ENCODE measurements at places on chromosomes 16 and 17.

DNA sequence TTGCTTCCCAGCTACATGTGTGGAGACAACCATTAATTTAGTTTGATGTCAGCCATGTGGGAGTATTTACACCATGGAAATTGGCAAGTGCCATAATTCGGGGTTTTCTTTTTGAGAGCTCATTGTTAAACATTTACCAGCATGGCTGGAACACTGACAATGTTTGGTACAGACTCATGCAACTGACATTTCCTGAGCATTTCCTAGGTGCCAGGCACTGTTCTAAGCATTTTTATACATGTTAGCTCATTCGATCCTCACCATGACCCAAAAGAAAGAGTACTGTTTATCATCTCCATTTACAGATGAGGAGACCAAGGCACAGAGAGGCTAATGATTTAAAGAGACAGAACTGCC is 86.9 kb downstream of the FOXL1 start:
- no peak for DNase-seq

DNA sequence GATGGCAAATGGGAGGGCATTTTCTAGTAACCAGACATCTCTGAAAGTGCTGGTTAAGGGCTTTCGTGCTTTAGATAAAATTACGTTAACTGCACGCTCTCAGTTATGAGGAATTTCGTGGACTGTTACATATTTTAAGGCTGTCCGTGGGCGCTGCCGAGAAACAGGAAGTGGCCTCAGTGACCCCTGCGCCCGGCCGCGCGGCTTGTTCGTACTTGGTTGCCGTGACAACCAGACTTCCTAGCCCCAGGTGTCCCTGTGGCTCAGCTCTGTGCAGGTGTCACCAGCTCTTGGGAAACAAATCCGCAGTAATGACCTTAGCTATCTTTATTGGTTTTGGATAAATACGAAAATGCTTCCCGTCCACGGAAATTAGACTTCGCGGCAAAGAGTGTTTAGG is 52.7 kb downstream of the LMF1 start:
- no peak for DNase-seq

GRCh38 chr17:81582341-81582740 is 30.2 kb upstream of the FAAP100 start:
- DNase-seq, result no peak

DNA sequence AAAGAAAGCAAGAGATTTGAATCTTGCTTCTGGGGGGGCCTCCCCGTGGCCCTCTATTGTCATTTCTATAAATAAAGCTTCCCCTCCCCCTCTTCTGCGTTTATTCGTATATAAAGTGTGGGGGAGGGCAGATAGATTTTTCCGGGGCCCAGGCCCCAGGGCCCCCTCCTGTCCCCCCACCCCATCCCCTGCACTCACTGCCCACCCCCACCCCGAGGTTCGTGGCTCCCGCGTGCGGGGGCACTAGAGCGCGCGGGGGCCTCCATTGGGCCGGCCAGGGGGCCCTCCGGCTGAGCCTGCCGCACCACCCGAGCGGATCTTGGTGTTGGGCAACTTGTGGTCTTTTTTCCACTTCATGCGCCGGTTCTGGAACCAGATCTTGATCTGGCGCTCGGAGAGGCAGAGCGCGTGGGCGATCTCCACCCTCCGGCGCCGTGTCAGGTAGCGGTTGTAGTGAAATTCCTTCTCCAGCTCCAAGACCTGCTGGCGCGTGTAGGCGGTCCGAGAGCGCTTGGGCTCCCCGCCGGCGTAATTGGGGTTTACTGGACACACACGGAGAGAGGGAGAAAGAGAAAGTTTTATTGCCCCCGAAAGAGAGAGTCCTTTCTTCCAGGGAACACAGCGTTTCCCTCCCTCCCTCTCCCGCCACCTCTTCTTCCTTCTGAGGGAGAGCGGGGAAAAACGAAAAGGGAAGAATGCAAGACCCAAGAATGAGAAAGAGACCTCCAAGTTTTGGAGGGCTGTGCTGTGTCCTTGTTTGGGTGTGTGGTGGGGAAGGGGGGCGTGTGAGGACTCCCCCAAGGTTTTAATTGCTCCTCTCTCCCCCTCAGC is 1.5 kb downstream of the HOXB4 start:
- DNase-seq, result no peak

DNA sequence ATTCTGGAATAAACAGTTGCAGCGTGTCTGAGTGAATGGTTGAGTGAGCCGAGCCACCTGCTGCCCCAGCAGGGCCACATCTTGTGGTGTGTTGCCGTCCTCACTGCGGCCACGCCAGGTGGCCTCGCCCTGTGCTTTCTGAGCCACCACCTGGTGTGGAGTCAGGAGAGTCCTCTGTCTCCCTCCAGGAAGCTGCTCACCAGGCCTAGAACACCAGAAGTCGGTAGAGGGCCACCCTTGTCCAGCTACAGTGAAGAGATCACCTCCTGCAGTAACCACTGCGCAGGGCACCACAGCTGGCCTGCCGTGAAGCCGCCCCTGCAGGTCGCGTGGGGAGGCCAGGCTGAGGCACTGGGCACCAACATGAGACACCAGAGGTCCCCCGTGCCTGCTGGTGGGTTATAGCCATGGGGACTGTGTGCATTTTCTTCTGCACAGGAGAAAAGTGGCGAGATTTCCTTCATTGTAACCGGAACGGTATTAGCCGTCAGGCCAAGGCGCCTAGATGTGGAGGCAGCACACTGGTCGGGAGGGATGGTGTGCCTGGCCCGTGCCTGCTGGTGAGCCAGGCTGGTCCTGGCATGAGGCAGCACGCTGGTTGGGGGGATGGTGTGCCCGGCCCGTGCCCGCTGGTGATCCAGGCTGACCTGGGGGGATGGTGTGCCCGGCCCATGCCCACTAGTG is 28.9 kb upstream of the FOXK2 start:
- no peak for DNase-seq

GRCh38 chr17:69732272-69732918 is 317.9 kb downstream of the MAP2K6 start:
- no peak for DNase-seq

DNA sequence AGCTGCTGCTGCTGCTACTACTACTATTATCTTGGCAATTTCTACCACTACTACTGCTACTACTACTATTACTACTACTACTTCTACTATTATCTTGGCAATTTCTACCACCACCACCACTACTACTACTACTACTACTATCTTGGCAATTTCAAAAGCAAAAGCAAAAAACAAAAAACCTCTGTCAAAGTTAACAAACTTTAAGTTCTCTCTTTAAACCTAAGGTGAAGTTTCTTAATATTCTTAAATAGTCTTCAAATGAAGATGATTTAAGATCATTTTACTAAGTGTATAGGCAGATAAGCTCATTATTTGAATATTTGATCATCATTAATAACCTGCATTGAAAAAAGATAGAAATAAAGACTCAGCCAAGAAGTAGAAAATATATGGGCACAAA is 118.5 kb downstream of the BRIP1 start:
- no peak for DNase-seq
